Type B pancreatic cell (in vitro differentiated cells): ENCODE measurements at places on chromosomes 3 and 15.

GRCh38 chr15:63971427-63971805, 74.9 kb downstream of the DAPK2 start:
- no peak for DNase-seq

DNA sequence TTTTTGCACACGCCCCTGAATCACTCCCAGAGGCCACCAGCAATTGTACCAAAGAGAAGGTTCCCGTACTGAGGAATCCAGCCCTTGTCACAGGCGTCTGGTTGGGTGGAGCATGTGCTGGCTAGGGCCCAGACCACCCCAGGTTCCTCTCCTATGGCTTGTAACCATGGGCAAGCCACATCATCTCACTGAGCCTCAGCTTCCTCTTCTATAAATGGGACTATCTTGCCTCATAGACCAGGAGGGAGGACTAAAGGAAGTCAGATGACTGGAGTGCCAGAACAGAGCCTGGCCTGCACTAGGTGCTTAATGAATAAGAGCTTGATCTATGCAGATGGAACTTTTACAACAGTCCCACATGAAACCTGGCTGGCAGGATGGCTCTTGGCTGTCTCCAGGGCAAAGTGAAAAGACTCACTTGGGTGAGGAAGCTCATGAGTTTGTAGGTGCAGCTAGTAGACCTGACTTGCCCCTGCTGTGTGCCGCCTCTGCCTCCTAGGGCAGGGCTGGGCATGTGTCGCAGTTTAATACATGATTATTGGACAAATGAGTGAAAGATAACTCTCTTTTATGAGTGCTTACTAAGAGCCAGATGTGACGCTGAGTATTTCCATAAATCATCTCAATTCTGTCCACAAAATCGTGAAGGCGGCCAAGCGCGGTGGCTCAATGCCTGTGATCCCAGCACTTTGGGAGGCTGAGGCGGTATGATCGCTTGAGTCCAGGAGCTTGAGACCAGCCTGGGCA, 29.3 kb downstream of the CTSH start:
- peak; percentile 31 for DNase-seq

DNA sequence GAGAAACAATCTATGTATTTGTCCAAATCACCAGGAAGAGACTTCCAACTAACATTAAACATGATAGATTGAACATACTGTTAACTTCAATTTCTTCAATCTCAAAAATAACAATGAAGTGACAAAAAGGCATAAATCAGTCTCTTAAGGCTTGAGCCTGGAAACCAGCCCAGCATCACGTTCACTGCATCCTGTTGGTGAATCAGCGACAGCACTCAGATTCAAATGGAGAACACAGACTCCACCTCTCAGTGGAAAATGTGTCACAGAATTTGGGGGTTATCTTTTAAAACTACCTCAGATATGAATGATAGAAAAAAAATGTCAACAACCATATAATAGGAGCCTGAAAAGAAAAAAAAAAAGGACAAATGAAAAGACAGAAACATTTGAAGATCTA, 212.0 kb downstream of the MINAR1 start:
- no peak for DNase-seq

DNA sequence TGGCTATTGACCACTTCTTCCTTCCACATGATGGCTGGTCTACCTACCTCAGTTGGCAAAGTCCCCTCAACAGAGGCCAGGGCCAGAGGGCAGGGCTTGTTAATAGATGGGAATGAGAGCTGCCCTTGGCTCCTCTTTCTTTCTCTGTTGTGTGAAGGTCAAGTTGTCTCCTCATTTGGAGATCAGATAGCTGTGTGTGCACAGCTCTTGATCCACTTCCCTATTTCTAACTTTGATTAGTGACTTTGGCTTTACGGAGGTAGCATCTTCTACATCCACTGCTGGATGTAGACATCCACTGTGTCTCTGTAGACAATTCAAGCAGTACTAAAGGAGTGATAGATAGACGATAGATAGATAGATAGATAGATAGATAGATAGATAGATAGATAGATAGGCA, 270.8 kb upstream of the LRRFIP2 start:
- DNase-seq = no peak

GRCh38 chr15:73368301-73369136, at the start of gene HCN4:
Gene HCN4 (minus strand): TSS chr15:73368958. CDS start chr15:73368270, 688 bp downstream.
- no peak for DNase-seq

- DNase-seq = no peak
These were observed 54.7 kb downstream of the CLDN11 start for GRCh38 chr3:170473358-170473757.

DNA sequence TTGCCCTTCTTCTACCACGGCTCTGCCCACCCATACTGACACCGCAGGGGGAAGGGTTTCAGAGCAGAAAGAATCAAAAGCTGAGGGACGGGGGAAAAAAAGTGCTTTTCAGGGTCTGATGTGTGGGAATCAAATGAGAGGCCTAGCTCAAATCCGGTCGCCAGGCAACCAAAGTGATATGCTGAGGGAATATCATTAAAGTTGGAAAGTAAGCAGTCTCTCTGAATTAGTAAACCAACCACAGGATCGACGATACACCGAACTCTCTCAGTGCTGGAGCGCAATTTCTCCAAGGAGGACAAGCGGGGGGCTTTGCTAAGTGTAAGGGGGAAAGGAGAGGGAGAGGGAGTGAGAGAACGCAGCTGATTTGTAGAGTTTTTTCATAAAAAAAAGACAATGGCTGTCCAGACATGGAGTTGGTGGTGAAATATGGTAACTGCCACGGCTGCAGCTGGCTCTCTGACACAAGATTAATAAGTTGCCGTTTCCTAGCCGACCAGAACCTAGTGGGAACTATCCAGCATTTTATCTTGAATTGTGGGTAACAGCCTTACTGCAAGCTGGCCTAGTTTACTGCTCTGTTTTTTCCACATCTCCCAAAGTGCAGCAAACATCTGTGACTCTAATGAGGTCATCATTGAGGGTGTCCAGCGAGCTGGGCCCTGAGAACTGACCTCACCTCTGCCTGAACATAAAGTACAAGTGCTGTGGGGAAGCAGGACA, 530.2 kb downstream of the SOX2 start:
- no peak for DNase-seq

- no peak for DNase-seq
These were observed 2.5 kb downstream of the RORA start for GRCh38 chr15:61226361-61227256.

- DNase-seq = no peak
These were observed 410.2 kb downstream of the GAP43 start for GRCh38 chr3:116033516-116033915.

- DNase-seq = peak; percentile 65
These were observed 150.2 kb downstream of the DNAJB8 start for GRCh38 chr3:128316481-128316891.
